ENCODE measurements at places on chromosomes 7 and 10.

DNA sequence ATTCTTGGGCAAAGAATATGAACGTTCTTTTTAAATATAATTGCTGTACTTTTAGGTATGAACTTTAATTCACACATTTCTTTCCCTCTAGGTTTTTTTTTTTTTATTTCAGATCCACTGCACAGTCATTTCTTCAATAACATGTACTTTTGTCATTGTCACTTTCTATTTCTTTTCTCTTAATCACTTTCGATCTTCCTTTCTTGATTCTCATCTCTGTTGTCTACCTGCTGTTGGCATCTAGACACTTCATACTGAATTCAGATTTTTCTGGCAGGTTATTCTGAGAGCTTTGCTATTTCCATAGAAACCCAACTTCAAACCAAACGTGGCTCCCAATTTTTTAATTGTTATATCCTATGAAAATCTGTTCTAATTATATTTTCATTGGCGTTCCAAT is 211.7 kb upstream of the KLF6 start:
- no peak for DNase-seq

DNA sequence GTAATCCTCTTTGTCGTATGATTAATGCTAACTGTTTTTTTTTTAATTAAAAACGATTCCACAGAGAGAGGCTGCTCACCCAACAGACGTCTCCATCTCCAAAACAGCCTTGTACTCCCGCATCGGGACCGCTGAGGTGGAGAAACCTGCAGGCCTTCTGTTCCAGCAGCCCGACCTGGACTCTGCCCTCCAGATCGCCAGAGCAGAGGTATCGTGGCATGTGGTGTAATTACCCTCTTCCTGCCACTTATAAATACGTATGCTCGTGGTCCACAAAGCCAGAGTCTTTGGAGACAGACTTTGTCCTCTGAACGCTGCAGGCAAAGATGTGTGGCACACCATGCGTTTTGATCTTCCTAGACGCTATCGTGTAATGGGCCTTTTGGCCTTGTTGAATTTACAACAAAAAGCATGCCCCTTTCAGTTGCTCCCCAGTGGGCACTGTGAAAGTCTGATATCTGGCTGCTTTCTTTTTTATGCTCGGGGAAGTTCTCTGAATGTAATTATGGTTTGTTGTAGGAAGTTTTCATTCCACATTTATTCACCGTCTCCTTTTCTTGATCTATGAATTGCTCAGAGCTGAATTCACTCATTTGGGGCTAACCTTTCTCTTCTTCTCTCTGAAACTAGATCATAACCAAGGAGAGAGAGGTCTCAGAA is 33.6 kb upstream of the BTBD16 start:
- no peak for DNase-seq

DNA sequence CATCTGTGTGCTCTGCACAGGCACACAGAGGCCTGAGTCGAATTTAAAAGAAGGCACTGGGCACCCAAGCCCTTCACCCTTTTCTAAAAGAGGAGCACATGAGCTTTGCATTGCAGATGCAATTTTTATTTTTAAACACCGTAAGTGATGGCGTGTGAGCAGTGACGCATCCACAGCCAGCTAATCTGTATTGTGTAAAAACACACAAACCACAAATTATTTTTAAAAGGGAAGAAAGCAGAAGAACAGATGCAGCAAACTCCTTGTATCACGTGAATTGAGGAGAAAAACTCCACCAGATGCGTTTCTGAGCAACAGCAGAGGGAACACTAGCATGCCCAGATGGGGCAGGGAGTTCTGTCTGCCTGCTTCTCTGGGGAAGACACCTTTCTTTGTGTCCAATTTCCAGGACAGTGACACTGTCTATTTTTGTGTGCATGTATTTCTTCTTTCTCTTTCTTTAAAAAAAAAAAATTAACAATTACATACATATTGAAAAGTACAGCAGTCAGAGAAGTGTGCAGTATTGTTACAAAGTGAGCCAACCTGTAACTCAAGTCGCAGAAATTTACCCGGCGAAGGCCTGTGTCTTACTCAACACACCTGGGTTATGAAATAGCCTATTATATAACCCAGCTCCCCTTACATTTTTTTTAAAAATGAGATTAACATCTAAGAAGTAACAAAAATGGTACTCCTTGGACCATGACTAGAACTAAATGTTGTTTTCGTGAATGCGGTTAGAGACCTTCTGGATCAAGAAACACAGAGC is 39.2 kb downstream of the EEPD1 start:
- DNase-seq, result peak; percentile 88

DNA sequence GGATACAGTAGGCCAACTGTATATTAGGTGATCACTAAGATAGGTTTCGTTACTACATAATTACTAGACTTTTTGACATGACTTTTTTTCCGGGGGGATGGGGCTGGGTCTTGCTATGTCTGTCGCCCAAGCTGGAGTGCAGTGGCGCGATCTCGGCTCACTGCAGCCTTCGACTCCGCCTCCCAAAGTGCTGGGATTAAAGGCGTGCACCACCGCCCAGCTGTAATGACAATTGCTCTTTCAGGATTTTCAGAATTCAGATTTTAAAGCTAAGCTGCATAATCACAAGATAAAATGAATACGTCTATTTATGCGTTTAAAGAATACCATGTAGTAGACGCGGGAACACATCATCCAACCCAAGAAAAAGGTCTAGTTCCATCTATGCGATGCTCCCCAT is 982 bp downstream of the IDI1 start:
- peak; percentile 24 for DNase-seq

- no peak for DNase-seq
These were observed 41.7 kb upstream of the UBE3C start for GRCh38 chr7:157097056-157097329.

- peak; percentile 82 for DNase-seq
These were observed 61.3 kb downstream of the ABCB4 start for GRCh38 chr7:87413951-87414793.

GRCh38 chr10:124568339-124568738 is 106.7 kb downstream of the LHPP start:
- DNase-seq, result no peak
